Stimulated activated CD8-positive, alpha-beta memory T cell treated with anti-CD3 and anti-CD28 coated beads, Interleukin-4, amount 100 ng/mL, for 1 hour (primary cell): ENCODE measurements at places on chromosomes 1 and 21.

DNA sequence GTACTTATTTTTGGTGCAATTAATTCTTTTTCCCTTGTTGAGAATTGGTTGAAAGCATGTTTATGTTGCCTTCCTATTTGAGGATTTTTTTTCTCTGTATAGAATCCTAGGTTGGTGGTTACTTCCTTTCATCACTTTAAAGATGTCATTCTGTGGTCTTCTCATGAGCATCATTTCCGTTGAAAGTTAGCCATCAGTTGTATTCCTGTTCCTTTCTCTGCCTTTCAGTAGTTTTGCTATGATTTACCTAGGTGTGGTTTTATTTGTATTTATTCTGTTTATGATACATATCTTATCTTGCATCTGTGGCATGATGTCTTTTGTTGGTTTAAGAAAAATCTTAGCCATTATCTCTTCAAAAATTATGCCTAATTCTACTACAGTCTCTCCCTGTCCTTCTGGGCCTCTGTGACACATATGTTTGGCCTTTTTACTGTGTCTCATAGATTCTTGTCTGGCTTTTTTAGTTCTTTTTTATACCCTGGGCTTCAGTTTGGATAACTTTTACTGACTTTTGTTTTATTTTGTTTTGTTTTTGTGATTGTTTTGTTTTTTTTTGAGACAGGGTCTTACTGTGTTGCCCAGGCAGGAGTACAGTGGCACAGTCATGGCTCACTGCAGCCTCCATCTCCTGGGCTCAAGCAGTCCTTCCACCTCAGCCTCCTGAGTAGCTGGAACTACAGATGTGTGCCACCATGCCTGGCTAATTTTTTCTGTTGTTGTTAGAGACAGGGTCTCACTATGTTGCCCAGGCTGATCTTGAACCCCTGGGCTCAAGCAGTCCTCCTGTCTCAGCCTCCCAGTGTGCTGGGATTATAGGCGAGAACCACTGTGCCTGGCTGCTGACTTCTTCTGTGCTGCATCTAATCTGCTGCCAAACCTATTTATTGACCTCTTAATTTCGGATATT lies 24.1 kb downstream of the PTGFRN start:
- DNase-seq, result no peak

- DNase-seq, result no peak
Measured at GRCh38 chr1:15899266-15899665, 51.8 kb downstream of the SPEN start.

GRCh38 chr1:168786476-168787330 lies 57.7 kb upstream of the DPT start:
- DNase-seq, result no peak

DNA sequence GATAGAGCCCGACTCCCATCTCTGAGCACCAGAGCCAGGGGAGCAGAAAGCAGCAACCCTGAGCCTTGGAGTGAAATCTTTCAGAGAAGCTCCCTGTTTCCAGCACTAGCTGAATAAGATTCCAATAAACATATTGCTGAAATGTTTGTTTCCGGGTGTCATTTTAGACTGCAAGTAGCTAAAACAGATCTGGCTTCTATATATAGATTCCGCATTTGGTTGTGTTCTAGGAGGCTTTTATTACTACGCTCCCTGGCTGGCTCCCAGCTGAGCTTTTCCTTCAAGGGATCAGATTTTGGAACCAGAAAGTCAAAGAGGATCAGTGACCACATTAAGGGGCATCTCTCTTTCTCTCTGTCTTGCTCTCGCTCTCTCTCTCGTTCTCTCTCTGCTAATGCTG lies 88.2 kb downstream of the PAPPA2 start:
- DNase-seq, result no peak

GRCh38 chr1:48266576-48266975 lies 44.1 kb downstream of the SLC5A9 start:
- no peak for DNase-seq
